T-cell (primary cell): ENCODE measurements at places on chromosomes 6 and 20. TPM values are rescaled to one million over a fixed set of nuclear protein-coding genes. Genes with fewer than 3 reads are reported as not detected.

Gene HLA-DMA
- total RNA-seq: 22.3 TPM

DNA sequence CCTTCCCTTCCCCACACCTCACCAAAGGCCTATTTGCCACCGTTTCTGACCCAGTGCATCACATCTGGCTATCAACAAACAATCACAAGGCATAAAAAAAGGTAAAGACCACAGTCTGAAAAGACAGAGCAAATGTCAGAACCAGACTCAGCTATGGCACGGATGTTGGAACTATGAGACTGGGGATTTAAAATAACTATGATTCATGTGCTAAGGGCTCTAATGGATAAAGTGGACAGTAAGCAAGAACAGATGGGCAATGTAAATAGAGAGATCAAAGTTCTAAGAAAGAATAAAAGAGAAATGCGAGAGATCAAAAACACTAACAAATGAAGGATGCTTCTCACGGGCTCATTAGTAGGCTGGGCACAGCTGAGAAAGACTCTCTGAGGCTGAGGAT, 99.5 kb downstream of the LAMP5 start:
- no peak for DNase-seq

DNA sequence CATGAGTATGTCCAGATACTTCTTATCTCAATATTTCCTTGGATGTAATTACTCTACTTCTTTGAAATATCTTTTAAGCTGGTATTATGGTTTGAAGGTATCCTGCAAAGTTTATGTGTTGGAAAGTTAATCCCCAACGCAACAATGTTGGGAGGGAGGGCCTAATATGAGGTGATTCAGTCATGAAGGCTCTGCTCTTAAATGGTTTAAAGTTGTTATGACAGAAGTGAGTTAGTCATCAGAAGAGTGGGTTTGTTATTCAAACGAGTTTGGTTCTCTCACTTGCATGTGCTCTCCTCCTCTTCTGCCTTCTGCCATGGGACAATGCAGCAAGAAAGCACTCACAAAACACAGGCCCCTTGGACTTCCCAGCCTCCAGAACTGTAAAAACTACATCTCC, 176.3 kb downstream of the KCNQ5 start:
- no peak for DNase-seq

DNA sequence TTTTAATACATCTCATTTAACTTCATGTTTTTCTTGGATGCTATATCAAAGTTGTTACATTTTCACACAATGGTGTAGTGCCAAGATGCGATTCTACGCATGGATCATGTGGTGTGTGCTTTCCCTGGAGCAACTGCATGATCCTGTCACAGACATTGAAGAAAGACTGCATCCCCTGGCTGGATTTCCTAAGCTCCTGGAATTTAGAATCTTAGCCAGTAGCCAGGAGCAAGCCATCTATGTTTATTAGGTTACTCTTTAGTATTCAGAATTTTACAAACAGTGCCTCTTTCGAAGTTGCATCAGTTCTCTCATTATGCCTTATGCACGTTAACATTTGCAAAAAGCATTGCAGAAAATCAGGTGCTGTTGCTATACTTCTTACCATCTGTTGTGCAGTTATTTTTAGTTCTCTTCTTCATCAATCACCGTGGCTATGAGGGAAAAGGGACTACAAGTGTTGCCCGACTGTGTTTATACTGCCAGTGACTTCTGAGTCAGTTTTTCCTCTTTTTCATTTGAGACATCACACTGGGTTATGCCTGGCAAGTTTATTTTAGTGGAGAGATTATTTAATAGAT, 584.2 kb downstream of the BCKDHB start:
- DNase-seq: no peak

DNA sequence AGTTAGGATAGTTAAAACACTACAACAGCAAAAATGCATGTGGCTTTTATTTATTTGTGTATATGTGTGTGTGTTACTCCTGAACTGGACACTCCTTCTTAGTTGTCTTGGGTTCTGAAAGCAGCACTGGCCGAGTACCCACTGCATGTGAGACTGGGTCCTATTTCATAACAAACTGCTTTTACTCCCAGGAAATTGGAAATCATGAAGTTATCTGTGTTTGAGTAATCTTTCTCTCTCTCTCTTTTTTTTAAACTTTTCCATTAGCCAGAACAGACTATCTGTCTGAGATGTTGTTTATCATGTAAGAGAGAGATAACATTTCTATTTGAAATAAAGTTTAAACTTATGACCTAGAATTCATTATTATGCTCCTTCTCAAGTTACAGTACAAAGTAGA, 110.4 kb downstream of the LIN28B start:
- DNase-seq: no peak

Gene TP53TG5
- total RNA-seq: not detected

DNA sequence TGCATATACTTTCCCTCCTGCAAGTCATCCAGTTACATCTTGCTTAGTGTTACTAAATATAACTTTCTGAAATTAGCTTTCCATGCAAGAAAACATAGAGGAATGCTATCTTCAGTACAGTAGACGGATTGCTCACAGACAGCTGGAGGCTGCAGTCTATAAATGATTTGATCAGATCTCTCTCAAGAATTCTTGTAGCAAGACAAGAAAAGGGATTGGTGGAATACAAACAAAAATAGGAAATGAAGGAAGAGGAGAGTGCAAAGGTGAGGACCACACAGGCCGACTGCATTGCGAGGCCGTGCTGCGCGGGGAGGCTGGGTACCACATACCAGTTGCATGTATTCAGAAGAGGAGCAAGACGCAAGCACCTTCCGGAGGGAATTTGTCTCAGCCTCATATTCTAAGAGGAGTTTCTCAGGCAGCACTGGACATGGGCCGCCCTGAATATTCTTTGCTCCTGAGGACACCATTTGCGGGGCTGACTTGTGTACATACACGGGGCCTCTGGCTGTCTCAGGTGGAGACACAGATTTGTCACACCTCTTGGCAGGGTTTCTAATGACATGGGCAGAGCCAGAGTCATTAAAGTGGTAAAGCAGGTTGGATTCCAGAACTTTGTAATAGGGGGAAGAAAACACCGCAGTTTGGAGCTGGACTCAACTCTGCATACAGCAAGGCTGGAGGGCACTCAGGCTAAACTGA, 22.7 kb upstream of the KIF25 start:
- DNase-seq: no peak

Gene MYL9
- 2.8 TPM for total RNA-seq

GRCh38 chr6:36387440-36388303, at the start of gene ETV7:
Gene ETV7, minus strand, starts transcription at chr6:36387669. Its CDS starts 128 bp downstream, at chr6:36387541.
- peak; percentile 11 for DNase-seq

GRCh38 chr20:48826883-48827771, 672 bp downstream of the PREX1 start:
- no peak for DNase-seq

Gene MOG
- not detected for total RNA-seq

DNA sequence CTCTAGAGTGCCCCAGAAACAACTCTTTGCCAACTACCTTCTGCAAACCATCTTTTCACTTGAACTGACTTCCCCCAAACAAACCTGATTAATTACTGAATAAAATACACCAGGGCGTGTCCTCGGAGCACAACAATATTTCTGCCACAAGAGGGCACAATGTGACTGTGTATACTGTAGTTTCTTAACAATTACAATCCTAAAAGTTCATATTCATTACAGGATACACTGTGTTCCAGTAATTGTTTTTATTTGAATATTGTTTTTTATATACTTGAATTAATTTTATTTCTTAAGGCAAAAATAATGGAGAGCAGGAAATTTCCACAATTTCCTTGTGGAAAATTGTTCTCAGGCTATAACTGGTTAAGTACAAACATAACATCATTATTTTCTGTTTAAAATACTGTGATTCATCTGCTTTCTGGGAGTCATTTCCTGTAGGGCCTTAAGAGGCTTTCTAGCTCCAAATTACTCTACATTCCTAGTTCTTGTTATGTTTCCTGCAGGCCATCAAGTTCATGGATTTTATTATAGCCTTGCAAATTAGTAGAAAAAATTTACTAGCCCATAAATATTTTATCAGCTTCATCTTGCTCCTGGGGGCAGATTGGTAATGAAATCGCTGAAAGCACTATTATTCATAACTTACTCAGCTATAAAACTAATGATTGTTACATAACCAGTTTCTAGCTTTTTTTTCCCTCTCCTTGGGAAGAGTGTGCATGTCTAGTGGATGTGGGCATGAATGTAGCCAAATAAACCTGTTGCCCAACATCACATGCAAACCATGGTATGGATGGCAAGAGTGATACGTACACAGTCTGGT, 51.9 kb upstream of the SLC22A16 start:
- no peak for DNase-seq

Gene LINC00237
- not detected for total RNA-seq

DNA sequence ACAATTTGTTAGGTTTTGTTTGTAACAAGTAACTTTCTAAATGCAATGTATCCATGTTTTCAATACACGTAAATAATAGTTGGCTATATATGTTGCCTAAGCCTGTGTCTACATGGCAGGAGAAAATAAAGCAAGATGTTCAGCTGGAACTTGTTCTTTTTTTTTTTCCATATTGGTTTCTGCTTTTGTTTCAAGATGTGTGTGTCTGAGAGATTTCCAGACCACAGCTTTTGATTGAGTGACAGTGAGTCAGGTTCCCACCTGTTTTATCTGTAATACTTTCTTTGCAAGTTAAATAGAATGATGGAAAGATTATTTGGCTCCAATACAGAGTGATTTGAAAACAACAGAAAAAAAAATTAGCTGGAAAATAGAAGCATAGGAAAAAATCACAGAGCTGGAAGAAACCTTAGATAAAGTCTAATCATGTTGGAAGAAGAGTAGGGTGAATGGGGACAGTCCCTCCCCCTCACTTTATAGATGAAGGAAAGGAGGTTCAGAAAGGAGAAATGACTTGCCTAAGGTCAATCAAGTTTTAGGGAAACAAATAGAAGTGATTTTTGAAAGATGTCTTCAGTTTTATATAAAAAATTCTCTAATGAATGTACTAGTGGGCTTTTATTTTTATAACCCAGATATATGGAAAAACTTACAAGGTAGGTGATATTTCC, 150.9 kb upstream of the STMND1 start:
- DNase-seq: no peak

- DNase-seq: no peak
Measured at GRCh38 chr6:147750413-147750812, 241.9 kb downstream of the SAMD5 start.

Gene PKIB
- total RNA-seq: 2.1 TPM

Gene PDYN
- not detected for total RNA-seq

Gene FAM229B
- 1.9 TPM for total RNA-seq

- no peak for DNase-seq
Measured at GRCh38 chr6:30913721-30914075, 340 bp upstream of the VARS2 start.

Gene HDAC2
- total RNA-seq: 44.7 TPM

GRCh38 chr6:156508923-156509322, 268.3 kb upstream of the ARID1B start:
- DNase-seq: no peak

Gene NECAB3
- total RNA-seq: 9.5 TPM

- no peak for DNase-seq
Measured at GRCh38 chr6:119119989-119120388, 41.5 kb upstream of the FAM184A start.

GRCh38 chr6:91276315-91276714, 689.4 kb upstream of the MAP3K7 start:
- no peak for DNase-seq

DNA sequence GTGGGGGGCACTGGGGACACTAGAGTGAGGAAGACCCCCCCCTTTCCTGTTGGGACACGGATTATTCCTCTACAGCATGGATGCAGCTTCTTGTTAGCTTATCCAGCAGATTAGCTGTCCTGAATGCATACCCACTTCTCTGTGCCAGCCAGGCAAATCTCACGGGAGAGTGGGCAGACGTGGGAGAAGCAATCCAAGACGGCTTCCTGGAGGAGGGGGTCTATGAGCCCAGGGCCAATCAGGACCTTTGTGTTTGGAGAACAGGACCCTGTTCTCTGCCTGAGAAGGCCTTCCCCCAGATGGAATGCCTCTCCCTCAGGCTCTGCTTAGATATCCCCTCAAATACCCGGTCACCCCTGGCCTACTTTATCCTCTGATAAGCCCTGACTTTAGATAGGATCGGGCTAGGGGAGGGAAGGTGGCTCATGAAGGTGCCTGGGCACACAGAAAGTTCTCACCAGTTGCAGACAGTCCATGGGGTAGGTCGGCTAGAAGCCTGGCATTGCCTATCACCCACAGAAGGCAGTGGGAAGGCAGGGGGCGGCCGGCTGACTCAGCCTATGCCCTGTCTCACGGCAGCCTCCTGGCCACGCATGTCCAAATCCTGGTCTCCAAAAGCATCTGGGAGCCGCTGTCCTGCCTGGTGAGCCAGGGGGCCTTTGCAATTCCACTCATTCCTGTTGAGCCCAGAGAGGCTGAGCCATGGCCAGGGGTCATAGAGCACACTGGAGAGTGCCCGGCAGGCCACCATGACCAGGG, 34.7 kb downstream of the SUN5 start:
- DNase-seq: no peak
